ENCODE measurements at places on chromosomes 6 and 20. TPM values are rescaled to one million over a fixed set of nuclear protein-coding genes. Genes with fewer than 3 reads are reported as not detected.

Gene STXBP5
- 56.8 TPM for total RNA-seq

Gene C4B
- total RNA-seq: 2.1 TPM

Gene TBPL1
- total RNA-seq: 20.5 TPM

Gene PROKR2
- total RNA-seq: not detected

Gene TMEM170B
- total RNA-seq: 1.8 TPM

Gene PI16
- total RNA-seq: 0.59 TPM

Gene ITPR3
- total RNA-seq: 36.3 TPM

Gene PXDC1
- 61.4 TPM for total RNA-seq
